ENCODE measurements at places on chromosomes 12 and 14.

- no peak for DNase-seq
Observed at GRCh38 chr12:26334621-26335124, 139.3 kb downstream of the SSPN start.

GRCh38 chr12:57086493-57087009, 2.4 kb upstream of the NAB2 start:
- no peak for DNase-seq

GRCh38 chr14:68944162-68944561, 34.9 kb downstream of the ACTN1 start:
- DNase-seq = no peak

DNA sequence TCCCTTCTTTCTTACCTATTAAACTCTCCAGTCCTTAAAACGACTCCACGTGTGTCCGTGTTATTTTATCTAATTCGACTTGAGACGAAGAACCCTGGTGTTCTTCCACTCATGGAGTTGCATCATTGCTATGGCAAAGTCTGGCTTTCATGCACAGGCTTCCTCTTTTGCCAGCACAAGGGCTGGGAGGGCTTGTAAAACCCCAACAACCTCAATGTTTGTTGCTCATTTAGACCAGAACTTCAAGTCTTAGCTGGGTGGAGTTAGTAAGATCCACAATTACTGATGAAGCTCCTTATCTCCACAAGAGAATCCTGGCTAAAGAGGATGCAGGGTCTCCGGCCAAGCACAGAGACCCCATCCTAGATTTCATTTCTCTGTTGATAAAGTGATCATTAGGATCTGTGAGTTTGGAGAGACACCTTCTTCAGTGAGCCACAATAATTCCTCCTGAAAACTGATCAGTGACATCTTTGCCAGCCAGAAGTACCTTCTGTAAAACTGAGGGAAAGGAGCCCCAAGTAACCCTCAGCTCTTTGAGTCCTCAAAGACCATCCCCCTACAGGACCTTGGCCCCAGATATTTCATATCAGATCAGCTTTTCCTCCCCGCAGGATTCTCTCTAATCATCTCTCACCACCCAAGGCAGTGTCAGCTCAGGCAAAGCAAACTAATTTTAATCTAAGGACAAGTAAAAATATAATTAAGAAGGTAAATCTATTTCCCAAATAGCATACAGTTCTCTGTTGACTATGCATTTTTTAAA, 514.6 kb downstream of the FUT8 start:
- DNase-seq = no peak

DNA sequence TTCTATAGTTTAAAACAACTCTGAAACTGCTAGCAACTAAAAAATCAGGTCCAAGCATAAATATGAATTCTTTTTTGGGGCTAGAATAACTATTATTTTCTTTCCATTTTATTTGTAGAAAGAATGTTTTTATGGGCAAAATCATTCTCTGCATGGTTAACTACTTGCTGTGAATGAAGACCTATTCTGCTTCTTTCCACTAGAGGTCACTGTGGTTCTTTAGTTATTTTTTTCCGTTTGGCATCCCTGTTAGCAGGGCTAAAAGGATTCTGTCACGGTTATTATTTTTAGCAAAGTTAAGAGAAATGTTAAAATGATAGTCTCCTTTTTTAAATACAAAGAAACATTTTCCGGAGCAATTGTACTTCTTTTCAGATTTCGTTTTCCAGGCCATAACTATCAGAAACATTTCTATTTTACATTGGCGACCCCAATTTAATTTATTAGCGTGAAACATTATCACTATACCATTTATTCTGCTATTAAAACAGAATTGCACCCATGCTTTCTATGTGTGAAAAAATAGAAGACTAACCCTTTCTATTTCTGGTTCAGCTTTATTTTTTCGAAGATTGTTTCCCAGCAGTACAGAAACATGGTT, 404.8 kb downstream of the ATP23 start:
- DNase-seq = no peak

GRCh38 chr14:51284241-51284640, 44.2 kb downstream of the TMX1 start:
- DNase-seq = no peak

All from NCI-H524 (cell line).